ENCODE measurements at places on chromosomes 2 and 18. TPM values are rescaled to one million over a fixed set of nuclear protein-coding genes. Genes with fewer than 3 reads are reported as not detected.

DBI gene
- 146 TPM for total RNA-seq

TRPM8 gene
- not detected for total RNA-seq

HOXD1 gene
- total RNA-seq = 0.14 TPM

RUFY4 gene
- 0.31 TPM for total RNA-seq

SLC5A7 gene
- total RNA-seq = not detected

REG3A gene
- not detected for total RNA-seq

RFTN2 gene
- total RNA-seq = 1.1 TPM

IL1F10 gene
- not detected for total RNA-seq

EML6 gene
- 2.5 TPM for total RNA-seq

TWIST2 gene
- 5.7 TPM for total RNA-seq

TTC39C gene
- total RNA-seq = 31.4 TPM

TRIM43 gene
- total RNA-seq = not detected

FRZB gene
- 1.5 TPM for total RNA-seq

ANXA4 gene
- total RNA-seq = 9.5 TPM

PLGLB1 gene
- total RNA-seq = 0.52 TPM

SLC25A12 gene
- total RNA-seq = 7.3 TPM

RAPGEF4 gene
- 0.78 TPM for total RNA-seq

ALLC gene
- total RNA-seq = not detected

LHCGR gene
- total RNA-seq = 0.31 TPM

EMILIN1 gene
- total RNA-seq = 3.5 TPM

SLC9A4 gene
- 0.11 TPM for total RNA-seq

MYCN gene
- total RNA-seq = 77.5 TPM

SCN7A gene
- total RNA-seq = 0.32 TPM

STEAP3 gene
- total RNA-seq = 24.0 TPM

IRS1 gene
- total RNA-seq = 18.6 TPM

ABCG8 gene
- 0.25 TPM for total RNA-seq

TYMS gene
- total RNA-seq = 86.4 TPM

ZNF396 gene
- 1.0 TPM for total RNA-seq

DCTN1 gene
- total RNA-seq = 168 TPM

Measured in WTC11 (cell line).